ENCODE measurements at places on chromosomes 6 and 20.

GRCh38 chr6:24574809-24575208, 71.2 kb downstream of the KIAA0319 start:
- DNase-seq = no peak

DNA sequence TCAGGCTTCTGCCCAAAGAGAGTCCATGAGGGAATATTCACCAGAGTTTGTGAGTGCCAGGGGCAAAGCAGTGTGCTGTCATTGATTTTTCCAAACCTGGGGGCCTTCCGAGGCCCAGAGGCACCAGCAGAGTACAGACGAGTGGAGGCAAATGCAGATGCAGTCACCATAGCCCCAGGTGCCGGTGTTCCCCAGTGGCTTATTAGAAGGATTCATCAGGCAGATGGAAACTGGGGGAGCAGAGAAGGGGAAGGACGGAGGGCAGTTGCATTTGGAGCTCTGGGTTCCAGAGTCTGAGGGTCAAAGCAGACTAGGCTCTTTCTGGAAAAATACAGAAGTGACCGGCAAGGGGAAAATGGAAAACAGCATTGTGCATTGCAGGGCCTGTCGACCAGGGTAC, 184.2 kb downstream of the ANKRD60 start:
- no peak for DNase-seq

GRCh38 chr6:22442826-22443225, 126.5 kb upstream of the HDGFL1 start:
- peak; percentile 54 for DNase-seq

DNA sequence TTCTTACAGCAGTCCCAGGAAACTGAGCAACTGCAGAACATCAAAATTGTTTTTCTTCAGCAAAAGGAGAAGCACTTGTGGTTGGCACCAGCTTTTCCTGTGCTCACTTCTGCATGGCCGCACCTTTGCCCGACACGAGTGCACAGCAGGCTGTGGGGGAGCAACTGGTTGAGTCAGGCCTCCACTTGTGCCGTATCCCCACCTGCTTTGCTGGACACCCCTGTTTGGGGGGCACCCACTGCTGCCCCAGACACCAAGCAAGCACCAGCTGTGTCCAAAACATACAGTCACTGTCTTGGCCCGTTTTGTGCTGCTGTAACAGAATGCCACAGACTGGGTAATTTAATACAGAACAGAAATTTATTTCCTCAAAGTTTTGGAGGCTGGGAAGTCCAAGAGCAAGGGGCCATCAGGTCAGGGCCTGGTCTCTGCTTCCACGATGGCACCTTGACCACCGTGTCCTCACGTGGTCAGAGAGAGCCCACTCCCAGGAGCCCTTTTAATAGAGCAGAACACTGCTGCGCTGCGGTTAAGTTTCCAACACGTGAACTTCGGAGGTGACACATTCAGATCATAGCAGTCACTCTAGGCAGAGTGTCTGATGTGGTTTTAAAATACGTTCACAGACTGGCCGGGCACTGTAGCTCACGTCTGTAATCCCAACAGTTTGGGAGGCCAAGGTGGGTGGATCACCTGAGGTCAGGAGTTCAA, 8.7 kb upstream of the GMEB2 start:
- no peak for DNase-seq

DNA sequence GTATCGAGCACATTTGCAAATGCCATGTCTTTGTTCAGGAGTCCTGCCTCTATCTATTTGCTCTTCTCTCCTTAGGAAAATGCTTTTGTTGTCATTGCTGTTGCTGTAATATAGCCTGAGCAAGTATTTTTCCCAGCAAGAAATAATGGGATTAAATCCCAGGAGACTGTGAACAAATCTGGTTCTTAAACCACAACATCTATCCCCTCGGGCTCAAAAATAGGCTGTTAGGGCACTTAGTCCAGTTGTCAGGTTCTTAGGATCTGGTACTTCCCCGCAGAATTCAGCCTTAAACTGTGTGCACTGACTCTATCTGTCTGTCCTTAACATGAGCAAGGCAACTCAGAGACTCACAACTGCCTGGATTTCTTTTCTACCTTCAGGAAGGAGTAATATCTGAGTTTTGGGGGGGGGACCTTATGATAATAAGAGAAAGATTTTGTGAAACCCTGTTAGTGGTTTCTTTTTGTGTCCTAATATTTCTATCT, 437.5 kb downstream of the HTR1B start:
- no peak for DNase-seq

- DNase-seq = no peak
Measured at GRCh38 chr6:126312013-126312665, 27.8 kb upstream of the CENPW start.

DNA sequence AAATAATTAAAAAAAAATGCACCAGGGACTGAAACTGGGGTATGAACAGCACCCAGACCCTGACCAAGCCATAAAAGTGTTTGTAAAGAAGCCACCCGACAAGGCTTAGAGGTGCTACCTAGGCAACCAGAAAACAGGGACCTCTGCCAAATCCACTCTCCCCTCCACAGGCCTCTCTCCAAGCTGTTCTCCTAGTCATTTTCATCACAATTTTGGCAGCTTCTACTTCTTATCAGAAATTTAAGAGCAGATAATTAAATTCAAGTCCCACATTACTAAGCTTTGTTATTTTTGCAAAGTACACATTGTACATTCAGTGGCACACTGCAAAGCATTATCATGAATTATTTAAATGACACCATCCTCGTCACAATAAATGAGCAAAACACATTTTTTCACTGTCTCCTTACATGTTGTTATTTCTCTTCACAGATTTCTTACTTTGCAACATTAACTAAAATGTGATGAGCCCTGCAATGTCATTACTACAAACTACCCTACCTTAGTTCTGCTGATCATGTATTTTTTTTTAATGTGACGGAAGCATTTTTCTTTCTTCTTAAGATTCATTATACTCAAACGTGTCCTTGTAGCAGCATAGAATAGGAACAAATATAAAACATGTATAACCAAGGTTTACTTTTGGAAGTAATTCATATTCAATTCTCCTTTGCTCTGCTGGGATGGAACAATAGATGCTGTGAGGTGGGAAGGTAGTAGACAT, 38.1 kb downstream of the ECT2L start:
- DNase-seq = peak; percentile 43

DNA sequence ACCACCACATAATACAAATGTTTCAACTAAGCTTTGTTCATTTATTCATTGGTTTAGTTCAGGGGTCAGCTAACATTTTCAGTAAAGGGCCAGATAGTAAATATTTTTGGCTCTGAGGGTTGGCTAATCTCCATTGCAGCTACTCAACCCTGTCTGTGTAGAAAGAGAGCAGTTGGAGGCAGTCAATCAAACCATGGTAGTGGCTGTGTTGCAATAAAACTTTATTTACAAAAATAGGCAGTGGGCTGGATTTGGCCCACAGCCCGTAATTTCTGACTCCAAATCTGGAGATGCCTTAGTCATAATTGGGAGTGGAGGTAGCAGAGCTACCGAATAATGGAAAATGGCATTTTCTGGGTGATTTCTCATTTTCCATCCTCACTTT, 242.5 kb upstream of the ZFP64 start:
- no peak for DNase-seq

GRCh38 chr6:160662429-160662828, 1.6 kb downstream of the LPA start:
- no peak for DNase-seq

DNA sequence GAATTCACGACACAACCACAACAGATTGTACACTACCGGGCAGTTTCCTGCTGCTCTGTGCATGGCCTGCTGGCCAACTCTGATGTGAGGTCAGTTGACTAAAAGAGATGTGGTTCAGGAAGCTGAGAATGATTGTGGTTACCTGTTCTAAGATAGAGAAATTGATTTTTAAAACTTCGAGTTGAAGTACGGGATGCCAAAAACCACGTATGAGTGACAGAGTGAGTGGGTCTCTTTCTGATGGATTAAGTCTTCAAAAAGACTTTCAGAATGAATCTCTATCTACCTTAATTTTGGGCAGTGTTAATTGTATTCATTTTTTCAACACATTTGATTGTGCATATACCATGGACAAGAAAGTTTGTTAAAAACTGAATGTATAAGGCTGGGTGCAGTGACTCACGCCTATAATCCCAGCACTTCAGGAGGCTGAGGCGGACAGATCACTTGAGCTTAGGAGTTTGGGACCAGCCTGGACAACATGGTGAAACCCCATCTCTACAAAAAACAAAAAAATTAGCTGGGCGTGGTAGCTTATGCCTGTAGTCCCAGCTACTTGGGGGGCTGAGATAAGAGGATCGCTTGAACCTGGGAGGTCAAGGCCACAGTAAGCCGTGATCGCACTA, 121.2 kb downstream of the SGK1 start:
- DNase-seq = no peak

- DNase-seq = no peak
Measured at GRCh38 chr6:38417521-38417920, 222.2 kb downstream of the BTBD9 start.

DNA sequence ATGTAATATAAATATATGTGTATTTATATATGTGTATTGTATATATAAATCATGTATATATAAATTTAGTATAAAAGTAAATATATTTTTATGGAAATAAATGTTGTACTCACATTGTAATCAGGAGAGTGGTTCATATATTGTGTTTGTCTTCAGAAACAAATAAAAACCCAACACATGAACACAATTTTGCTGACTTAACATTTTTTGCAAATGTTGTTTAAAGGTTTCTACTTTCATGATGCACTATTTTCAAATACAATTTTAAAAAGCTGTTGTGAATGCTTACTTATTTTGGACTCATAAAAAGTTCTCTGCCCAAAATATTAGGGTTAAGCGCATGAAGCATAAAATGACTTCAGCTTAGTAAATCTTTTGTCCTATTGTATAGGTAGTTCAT, 24.0 kb upstream of the PHF3 start:
- DNase-seq = no peak

DNA sequence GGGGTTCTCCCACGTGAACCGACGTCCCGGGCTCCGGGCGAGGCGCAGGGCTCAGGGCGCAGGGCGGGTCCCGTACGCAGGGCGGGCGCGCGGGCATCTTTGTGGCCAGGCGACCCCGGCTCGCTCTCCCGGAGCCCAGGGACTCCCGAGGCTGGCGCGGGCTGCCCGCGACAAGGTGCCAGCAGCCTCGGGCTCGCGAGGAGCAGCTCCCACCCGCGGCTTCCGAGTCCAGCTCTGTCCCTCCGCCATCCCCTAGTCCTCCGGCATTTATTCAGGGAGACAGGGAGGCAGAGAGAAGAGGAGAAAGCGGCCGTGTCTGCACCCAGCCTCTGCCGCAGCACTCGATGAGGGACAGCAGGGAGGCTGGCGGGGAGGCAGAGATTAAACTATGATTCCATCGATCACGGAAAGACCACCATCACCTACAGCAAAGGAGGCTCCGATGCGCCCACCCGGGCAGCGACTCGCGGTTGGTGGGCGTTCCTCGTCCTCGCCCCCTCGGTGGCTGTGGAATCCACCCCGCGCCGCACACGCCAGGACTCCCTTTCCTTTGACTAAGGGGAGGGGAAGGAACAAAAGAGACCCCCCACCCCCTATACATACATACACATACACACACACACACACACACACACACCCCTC, 1.1 kb downstream of the RGS17 start:
- DNase-seq = peak; percentile 35

DNA sequence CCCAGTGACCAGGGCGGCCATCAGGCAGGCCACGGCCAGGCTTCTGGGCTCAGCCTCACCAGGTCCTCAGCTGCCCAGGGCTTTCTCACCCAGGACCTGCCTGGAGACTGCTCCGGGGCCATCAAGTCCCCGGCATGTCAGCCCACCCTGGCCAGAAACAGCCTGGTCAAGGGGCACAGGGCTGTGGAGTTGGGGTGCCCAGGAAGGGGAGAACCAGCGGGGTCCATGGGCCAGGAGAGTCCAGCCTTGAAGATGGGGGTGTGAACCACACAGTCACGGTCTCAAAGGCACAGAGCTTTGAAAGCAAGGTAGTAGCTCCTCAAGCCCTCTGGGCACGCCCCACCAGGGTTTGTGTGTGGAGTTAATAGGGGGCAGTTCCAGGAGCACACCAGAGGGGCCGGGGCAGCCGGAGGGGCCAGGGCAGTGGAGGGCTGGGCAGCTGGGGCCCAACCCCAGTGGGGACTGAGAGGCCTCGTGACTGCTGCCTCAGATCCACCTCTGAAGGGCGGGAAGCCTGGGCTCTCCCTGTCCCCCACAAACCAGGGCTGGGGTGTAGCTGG, 48.0 kb upstream of the BHLHE23 start:
- no peak for DNase-seq

- DNase-seq = no peak
Measured at GRCh38 chr6:160065200-160065599, 56.4 kb upstream of the SLC22A1 start.

DNA sequence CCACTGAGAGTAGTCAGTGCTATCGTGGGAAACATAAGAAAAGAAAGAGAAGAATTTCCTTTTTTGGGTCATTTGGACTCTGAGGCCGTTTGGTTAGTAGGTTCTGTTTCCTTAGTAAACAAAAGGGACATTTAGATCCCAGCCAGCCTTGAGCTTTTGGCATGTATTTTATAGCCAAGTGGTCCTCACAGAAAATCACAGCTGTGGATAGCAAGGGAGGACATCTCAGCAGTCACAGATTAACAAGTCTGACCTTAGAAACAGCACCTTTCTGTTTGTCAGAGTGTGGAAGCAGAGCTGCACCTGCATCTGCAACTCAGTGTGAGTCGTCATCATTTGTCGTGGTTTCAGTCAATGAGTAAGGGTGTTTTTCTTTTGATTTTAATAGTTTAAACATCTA, 40.5 kb downstream of the FAM120B start:
- peak; percentile 7 for DNase-seq

GRCh38 chr6:112269979-112270566, 15.7 kb upstream of the LAMA4 start:
- DNase-seq = no peak

- DNase-seq = no peak
Measured at GRCh38 chr6:4970739-4971395, 33.0 kb downstream of the RPP40 start.

- no peak for DNase-seq
Measured at GRCh38 chr6:140594806-140595128, 1220.3 kb upstream of the CITED2 start.

DNA sequence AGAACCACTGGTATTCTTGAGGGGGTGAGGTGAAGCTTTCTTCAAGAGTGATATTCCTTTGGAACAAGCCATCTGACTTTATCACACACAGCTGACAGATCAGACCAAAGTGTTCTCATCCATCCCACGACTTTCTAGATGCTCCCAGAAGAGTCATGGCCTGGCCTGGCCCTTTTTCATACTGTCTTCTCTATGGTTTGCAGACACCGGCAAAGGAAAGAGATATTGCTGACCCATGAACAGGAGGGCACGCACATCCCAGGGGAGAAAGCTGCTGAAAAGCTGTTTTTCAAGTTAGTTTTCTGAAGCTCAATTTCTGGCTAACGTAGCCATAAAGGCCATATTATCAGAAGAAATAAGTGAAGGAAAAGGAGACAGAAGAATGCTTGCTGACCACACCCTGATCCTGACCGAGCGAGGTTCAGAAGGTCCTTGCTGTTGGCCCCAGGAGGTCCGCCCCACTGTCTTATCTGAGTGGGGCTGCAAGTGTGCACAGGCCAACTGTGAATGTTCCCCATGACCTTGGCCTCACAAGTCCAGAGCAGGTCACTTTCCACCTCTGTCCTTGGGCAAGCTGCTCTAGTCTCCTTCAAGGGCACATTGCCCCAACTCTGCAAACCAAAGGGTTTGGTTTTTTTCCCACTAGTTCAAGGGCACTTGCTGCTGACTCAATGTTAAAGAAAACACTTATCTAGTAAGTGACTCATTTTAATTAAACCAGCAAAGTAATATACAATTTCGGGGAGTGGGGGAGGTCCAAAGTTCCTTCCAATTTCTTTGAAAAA, 2.0 kb downstream of the ACSS1 start:
- DNase-seq = no peak
